Immature natural killer cell (primary cell): ENCODE measurements at places on chromosomes 2 and 18. TPM values are rescaled to one million over a fixed set of nuclear protein-coding genes. Genes with fewer than 3 reads are reported as not detected.

Gene GNLY
- polyA plus RNA-seq = 19,340 TPM

Gene EMILIN2
- polyA plus RNA-seq = 4.4 TPM

Gene HOXD10
- not detected for polyA plus RNA-seq

Gene IGFBP5
- not detected for polyA plus RNA-seq

Gene DLGAP1
- polyA plus RNA-seq = not detected

DNA sequence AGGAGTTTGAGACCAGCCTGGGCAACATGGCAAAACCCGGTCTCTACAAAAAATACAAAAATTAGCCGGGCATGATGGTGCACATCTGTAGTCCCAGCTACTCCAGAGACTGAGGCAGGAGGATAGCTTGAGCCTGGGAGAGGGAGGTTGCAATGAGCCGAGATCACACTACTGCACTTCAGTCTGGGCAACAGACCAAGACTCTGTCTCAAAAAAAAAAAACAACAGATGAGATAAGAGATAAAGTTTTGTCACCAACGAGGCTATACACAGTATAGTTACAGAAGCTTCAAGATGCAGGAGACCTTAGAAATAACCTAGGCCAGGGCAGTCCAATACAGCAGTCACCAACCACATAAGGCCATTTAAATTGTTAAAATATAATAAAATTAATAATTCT, 9.4 kb downstream of the FAM124B start:
- DNase-seq = no peak

DNA sequence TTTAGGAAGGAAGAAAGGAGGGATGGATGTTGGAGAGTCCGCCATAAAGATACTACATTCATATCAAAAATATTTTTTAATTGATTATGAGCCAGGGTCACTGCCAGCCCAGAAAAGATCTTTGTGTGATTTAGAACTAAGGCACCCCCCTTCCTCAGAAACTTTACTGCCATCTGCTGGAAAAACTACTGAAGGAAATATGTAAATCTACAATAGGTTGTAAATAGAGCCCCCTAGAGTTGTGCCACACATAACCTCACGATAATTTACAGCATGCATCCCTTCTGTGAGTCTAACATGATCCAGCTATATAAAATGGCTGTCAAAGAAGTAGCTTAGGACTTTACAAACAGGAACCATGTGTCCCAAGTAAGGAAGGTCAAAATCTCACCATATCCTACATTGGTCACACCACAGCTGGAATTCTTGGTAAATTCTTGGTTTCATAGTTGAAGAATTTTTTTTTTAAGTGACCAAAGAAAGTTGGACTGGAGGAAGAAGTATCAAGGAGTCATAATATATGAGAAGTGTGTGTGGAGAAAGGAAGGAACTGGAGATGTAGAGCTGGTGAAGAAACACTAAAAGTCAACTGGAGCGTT, 152.5 kb downstream of the CYP26B1 start:
- no peak for DNase-seq

- DNase-seq = no peak
These were observed 18.2 kb upstream of the DUSP2 start for GRCh38 chr2:96163415-96163767.

DNA sequence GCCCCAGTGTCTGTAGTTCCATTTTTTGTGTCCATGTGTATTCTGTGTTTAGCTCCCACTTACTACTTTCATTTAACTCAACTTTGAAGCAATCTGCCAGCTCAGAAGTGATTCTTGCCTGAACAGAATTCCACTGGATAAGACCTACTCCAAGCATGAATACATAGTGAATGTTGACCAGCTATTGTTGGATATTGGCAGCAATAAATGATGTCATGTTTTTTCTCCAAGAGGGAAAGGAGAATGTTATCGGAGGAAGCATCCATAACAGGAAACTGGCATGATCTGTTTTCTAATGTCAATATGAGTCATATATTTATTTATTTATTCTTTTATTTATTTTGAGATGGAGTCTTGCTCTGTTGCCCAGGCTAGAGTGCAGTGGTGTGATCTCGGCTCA, 36.8 kb upstream of the TRAPPC8 start:
- no peak for DNase-seq

GRCh38 chr2:205494537-205495235, 187.6 kb upstream of the NRP2 start:
- no peak for DNase-seq

- no peak for DNase-seq
These were observed 18.1 kb downstream of the IMPA2 start for GRCh38 chr18:11999429-11999828.

DNA sequence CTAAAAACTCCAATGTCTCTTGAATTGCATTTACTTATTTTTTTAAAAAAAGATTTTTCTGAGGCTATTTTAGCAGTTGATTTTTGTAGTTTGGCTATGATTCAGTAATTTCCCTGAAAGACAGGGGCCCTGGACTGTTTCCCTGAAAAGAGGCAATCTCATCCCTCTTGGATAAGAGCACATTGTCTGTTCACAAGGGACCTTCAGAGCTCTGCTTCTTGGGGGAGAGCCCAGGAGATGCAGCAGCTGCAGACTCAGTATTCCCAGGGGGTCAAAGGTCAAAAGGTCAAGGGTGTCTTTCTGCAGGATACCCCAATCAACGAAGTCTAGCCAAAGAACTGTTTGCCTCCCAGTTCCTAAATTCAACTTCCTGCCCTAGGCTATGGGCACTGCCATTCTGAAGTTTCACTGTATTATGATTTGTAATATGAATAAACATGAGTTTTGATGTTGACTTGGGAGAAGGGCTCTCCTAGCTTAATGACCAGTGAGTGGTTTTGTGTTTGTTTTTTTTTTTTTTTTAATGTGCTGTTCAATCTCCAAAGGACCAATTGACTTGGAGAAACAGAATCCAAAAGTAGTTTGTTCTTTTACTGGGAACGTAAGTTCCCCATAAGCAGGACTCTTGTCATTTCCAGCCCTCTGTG, 157.0 kb upstream of the SERPINE2 start:
- no peak for DNase-seq

GRCh38 chr2:180046776-180047175, 39.7 kb upstream of the CWC22 start:
- DNase-seq = no peak

DNA sequence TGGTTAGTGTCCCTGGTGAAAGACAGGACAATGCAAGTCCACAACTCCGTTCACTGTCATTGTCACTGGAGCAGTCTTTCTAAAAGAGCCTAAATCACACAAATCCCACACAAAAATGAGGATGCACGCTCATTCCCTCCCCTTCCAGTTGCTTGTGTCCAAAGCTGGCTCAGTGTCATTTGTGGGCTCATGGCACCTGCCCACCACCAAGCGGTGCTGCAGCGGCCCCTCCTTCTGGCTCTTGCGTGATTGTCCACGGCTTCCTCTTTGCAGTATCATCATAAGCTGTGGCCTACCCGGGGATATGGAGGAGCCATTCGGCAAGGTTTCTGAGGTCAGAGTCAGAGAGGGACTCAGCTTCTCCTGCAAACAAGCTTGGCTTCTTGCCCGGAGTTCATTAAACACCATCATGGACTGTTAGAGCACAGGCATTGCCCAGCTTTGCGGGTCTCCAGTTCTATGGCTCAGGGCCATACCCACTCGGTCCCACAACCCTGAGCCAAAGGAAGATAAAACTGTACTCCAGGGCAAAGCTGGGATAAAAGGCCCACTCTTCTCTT, 179.4 kb upstream of the AGAP1 start:
- no peak for DNase-seq

DNA sequence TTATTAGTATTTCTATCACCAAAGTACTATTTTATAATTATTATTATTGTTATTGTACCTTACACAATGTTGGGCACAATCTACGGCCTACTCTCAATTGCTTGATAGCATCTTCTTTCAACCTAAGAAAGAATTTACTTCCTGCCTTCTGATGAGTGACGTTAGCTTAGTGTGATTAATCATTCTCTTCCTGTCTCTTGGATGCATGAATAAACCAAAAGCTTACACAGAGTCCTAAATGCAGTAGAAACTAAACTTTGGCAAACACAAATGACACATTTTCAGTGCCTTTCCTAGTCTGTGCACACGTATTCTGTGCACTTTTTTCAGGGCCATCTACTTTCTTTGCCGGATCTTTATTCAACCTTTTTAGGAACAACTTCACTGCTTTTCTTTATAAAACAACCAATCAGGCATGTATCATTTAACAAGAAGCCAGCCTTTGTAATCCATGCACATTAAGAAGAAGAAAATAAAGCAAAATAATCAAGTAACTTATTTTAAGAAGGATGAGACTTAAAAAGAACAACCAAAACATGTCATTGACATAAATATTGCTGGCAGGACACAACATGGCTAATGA, 19.1 kb downstream of the TRAK2 start:
- peak; percentile 16 for DNase-seq
